ENCODE measurements at places on chromosomes 7 and 10.

DNA sequence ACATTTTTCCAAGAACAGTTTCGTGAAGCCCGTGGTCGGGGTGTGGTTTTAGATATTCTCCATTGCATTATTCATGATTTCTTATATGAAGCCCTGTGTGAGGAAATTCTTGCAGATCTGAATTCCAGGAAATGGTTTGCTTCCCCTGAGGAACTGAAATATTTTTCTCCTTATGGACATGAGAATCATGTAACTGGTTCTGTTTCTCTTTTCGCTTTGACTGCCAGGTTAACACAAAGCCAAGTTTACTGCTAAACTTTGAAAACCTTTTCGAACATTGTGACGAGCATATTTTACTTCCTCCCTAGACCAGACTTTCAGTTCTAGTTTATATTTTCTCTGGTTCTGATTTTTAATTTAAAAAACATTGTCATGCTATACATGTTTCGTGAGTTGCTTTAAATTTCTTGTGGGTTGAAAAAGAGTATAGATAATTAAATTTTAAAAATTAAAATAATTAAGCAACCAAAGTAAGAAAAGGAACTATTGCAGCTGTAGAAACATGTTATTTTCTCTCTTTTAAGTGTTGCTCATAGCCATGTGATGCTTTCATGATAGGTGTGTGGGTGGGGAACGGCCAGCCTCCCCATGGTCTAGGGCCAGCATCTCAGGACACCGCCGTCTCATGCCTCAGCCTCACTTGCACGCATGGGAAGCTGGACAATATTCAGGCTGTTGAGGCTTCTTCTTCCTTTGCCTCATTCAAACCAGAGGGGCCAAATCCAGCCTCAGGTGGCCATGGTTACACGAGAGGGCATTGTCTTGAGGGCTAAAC is 97.1 kb downstream of the CREB5 start:
- no peak for DNase-seq

DNA sequence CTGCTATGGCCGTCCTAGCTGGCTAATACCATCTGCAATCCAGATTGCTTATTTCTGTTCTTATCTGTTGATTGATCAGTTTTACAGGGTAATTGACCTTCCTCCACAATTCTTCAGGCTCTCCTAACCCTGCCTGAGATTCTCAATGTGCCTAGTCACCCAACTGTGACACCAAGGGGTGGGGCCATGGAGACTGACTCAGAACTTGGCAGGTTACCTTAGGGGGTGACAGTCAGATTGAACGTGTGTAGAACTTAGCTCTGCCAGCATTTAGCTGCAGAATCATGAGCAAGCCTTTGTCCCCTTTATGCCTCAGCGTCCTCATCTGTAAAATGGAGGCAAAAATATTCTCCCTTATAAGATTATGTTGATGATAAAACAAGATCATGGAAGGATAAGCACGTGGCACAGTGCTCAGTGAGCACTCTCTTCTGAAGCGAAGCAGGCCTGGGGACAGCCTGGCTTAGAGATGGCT is 19.1 kb upstream of the LEP start:
- DNase-seq, result no peak

DNA sequence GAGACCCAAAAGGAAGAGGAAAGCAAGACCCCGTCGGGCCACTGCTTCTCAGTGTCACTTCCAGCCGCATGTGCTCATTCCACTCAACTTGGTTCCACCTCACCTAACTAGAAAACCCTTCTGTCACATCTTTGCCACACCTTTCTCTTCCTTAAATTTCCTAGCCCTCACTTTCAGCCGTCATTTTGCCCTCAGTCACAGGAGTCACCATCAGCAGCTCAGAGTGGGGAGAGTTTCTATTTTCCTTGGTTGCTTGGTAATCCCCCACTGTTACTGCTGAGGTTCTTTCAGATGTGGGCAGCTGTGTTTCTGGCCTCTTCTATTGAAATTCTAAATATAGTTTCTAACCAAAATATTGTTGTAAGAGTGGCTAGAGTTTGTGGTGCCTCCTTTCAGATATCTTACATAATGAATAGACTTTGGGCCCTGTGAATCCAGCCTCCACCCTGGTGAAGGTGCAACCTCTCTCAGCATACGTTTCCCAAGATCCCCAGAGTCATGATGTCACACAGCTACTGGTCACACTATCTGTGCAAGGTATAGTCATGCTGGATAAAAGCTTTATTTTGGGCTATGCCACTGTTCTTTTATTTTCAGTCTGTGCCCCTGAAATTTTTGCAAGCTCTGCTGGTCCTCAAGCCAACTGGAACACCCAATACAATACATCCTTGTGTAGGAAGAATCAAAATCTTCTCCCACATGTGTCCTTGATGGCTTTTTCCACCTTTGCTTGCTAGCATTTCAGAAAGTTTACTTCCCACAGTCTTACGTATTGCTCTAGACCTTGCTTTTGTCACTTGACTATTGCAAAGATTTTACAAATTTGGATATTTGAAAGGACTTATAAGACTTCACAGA is 9.2 kb downstream of the AGBL3 start:
- DNase-seq, result no peak

- DNase-seq, result no peak
Measured at GRCh38 chr10:54081950-54082349, 719.1 kb downstream of the PCDH15 start.

- no peak for DNase-seq
Measured at GRCh38 chr10:84177541-84178141, 4.0 kb downstream of the GPR15LG start.

DNA sequence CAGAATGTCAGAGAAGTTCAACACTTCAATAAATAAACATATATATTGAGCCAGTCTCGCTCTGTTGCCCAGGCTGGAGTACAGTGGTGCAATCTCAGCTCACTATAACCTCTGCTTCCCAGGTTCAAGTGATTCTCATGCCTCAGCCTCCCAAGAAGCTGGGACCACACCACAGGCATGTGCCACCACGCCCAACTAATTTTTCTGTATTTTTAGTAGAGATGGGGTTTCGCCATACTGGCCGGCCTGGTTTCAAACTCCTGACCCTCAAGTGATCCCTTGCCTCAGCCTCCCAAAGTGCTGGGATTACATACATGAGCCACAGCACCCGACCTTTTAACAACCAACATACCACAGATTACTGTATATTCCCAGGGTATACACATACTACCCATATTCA is 134.2 kb downstream of the JMJD1C start:
- DNase-seq, result no peak

- no peak for DNase-seq
Measured at GRCh38 chr10:3152566-3152935, 20.0 kb downstream of the PITRM1 start.

GRCh38 chr10:112826018-112826697 is 123.9 kb upstream of the TCF7L2 start:
- DNase-seq, result no peak

- no peak for DNase-seq
Measured at GRCh38 chr7:2497500-2498336, 21.5 kb upstream of the GRIFIN start.

DNA sequence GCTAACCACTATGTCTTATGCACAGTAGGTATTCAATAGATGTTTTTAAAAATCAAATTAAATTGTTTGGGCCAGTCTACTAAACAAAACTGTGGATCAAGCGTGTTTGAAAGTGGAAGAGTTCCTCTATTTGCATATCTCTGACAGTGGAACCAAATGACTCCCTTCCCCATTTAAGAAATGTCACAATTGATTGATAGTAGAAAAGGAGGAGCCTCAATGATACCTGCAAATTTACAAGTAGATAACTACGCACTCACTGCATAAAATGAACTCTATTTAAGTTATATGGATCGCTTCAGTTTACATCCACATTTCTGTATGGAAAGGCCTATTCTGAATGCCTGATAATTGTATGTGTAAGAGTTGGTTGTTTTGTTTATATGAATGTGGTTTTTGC is 163.3 kb upstream of the MTPN start:
- no peak for DNase-seq

GRCh38 chr7:151142686-151143040 is 24.8 kb downstream of the GBX1 start:
- no peak for DNase-seq

DNA sequence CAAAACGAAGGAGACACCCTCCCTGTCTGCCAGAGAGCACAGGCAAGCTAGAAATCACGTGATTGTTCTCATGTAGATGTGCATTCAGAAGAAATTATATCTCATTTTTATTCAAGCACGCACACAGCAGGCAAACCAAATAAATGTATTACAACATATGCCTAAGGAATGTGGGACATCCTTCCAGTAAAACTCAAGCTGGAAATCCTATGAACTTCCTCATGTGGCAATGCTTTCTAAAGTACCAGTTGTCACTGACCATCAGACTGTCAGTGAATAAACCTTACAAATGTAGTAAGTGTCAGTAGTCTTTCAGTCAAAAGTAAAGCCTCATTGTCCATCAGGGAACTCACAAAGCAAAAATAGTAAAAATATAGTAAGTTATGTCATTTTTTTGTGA is 350.1 kb upstream of the POM121L12 start:
- no peak for DNase-seq

DNA sequence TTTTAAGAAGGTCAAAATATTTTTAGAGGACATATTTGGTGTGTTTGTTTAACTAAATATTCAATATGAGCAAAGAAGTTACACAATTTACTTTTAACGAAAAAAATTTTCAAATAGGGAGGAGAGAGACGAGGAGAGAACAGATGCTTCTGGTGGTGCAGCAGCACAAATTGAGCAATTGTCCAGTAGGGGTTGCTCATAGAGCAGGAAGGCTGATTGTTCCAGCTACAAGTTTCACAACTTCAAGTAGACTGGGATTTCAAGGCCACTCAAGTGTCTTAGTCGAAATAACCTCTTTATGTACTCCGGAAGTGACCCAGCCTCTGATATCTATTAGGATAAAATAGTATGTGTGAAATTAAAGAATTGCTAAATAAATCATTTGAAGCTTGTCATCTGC is 197.9 kb downstream of the HDAC9 start:
- no peak for DNase-seq

- no peak for DNase-seq
Measured at GRCh38 chr10:6197321-6197720, 5.4 kb upstream of the PFKFB3 start.

GRCh38 chr10:27844223-27844622 is 98.6 kb upstream of the MKX start:
- no peak for DNase-seq

- DNase-seq, result no peak
Measured at GRCh38 chr7:148695953-148696352, 2.8 kb upstream of the CUL1 start.

- DNase-seq, result no peak
Measured at GRCh38 chr7:93623816-93624215, 49.3 kb upstream of the CALCR start.

DNA sequence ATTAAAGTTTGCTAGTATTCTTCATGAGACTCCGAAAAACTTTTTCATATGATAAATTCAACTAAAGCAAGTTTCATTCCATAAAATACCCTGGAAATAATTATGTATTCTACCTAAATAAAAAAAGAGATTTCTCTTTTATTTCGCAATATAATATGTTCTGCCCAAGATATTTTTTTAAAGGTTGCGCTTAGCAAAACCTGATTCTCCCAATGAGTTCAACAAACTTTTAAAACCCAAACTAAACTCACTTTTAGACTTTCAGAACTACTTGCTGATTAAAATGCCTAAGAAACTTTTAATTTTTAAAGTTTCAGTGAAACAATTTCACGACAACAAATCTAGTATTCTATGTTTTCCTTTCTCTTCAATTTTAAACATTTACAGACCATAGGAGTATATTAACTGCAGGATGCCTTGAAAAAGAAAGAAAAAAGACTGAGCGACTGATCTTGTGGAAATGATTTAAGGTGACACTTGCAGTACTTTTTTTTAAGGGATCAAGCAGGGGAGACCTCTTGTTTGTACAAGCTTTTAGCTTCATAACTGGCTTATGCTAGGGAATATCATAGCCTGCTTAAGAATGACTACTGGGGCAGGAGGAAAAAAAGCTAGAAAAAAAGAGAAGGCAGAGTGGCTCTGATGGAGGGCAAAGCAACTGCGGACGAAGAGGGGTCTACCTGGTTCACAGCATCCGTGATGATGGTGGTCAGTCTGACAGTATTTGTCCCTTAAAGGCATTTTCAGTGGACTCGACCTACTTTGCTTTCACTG is 1.5 kb downstream of the ZNF800 start:
- DNase-seq, result no peak

- DNase-seq, result no peak
Measured at GRCh38 chr10:86400705-86401587, 34.4 kb upstream of the GRID1 start.

GRCh38 chr7:74495112-74496086 is 41.7 kb downstream of the GTF2IRD1 start:
- DNase-seq, result no peak

GRCh38 chr10:84432891-84433290 is 104.5 kb downstream of the CCSER2 start:
- DNase-seq, result no peak

- DNase-seq, result no peak
Measured at GRCh38 chr10:74333174-74333573, 182.2 kb downstream of the ADK start.

GRCh38 chr10:76764177-76764576 is 873.4 kb downstream of the KCNMA1 start:
- DNase-seq, result no peak

- DNase-seq, result no peak
Measured at GRCh38 chr10:69861251-69862240, 59.8 kb downstream of the COL13A1 start.

DNA sequence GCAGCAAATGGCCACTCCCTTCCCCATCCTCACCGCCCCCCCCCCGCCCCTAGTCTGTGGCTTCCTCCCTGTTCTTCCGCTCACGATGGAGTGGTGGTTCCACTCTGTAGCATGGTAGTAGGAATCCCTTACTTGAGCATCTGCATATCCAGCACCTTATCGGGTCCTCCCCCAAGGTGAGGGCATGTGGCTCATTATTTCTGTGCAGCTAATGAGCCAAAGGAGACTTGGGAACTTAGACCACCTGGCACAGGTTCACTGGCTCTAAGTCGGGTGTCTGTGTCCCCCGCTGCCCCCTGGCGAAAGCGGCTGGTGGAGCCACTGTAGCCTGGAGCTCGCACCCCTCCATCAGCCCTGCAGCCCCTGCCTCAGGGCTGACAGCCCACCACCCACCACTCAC is 22.8 kb upstream of the GPR26 start:
- DNase-seq, result no peak

DNA sequence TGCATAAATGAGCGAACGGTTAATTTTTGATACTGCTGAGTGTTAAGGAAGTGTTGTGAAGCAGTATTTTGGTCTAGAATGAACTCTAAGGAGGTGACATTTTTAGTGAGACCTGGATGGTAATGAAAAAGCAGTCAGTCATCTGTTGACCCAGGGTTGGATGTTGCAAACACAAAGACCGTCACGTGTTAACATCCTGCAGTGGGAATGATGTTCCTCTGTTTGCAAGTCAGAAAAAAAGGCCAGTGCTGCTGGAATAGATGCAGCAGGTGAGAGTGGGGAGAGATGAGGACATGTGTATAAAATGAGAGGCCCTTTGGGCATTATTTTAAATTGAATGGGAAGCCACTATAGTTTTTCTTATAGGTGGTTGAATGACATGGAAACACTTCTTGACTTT is 39.3 kb downstream of the INSYN2A start:
- no peak for DNase-seq

GRCh38 chr7:99563650-99564049 is 5.2 kb downstream of the ZNF655 start:
- DNase-seq, result no peak

GRCh38 chr10:117241541-117242462 is 888 bp downstream of the SLC18A2 start:
- no peak for DNase-seq

- DNase-seq, result no peak
Measured at GRCh38 chr7:41538810-41539724, 163.8 kb downstream of the INHBA start.

Measured in NCI-H187 (cell line).